Stimulated activated CD8-positive, alpha-beta memory T cell treated with anti-CD3 and anti-CD28 coated beads, Interleukin-4, amount 100 ng/mL, for 1 hour (primary cell): ENCODE measurements at places on chromosomes 7 and 10.

- DNase-seq = no peak
Measured at GRCh38 chr10:99788598-99789256, 6.3 kb downstream of the ABCC2 start.

GRCh38 chr7:101604331-101604933 lies 24.7 kb downstream of the MYL10 start:
- no peak for DNase-seq

GRCh38 chr7:5681979-5682546 lies 99.4 kb downstream of the RNF216 start:
- DNase-seq = no peak

- DNase-seq = no peak
Measured at GRCh38 chr7:82049891-82050533, 280.2 kb upstream of the HGF start.

DNA sequence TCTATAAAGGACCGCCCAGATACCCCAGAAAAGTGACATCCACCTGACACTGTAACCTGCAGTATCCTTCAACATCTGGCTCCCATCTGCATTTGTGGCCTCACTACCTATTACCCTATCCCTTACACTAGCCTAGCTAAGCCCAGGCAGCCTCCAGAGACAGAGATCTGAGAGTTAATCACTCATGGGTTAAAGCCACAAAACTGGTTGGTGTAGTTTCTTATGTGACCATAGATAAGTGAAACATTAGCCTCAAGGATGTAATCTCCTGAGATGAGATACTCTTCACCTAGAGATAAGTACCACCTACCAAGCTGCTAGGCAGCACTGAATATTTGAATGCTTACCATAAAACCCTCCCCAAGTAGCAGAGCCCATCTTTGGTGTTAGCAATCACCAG lies 35.4 kb downstream of the CTTNBP2 start:
- DNase-seq = no peak
